ENCODE measurements at places on chromosomes 16 and 17.

DNA sequence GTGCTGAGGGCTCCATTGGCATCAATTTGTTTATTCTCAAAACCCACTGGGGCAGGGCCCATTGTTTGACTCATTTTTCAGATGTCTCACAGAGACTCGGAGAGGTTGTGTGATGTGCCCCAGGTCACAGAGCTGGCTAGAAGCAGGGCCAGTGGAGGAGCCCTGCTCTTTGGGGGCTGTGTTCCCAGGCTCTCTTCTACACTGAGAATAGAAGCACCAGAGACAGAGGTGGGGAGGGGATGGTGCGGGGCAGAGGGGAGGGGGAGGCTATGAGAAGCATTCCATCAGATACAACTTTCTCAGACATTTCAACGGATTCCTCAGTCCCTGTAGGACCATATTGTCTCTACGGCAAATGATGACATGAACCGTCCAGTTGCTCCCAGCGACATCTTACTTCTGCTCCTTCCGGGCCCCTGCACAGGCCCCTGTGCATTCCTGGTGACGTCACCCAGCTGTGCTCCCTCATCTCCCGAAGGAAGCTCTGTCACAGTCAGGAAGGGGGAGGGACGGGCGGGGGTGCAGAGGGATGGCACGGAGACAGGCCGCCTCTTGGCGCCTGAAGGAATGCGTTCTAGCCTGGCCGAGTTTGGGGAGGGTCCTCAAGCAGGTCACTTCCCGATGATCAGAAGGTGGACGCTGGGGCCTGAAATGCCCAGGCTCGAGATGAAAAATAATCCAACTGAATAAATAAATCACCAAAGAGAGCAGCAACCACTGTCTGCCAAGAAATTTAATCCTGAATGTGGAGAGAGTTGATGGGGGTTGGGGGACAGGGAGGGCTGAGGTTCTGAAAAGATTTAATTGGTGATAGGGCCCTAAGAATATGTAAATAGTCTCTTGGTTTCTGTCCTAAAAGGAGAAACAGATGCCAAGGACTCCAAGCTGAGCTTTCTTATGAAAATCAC, 114.1 kb downstream of the NOG start:
- DNase-seq, result no peak
- H3K4me1 ChIP-seq, result no peaks in the 10 kb centered on the region
- H3K27ac ChIP-seq, result no peak overlapping the region
- no peaks in the 10 kb centered on the region for H3K36me3 ChIP-seq

- H3K36me3 ChIP-seq, result peaks cover 92% of the 10 kb centered on the region
- DNase-seq, result no peak
- no peak overlapping the region for H3K4me3 ChIP-seq
- H3K27ac ChIP-seq, result no peak overlapping the region
- no peaks in the 10 kb centered on the region for H3K27me3 ChIP-seq
These were observed 11.6 kb downstream of the MYBBP1A start for GRCh38 chr17:4543557-4544026.

- H3K4me1 ChIP-seq, result no peaks in the 10 kb centered on the region
- H3K36me3 ChIP-seq, result no peaks in the 10 kb centered on the region
- no peak overlapping the region for H3K27ac ChIP-seq
- no peak overlapping the region for H3K4me3 ChIP-seq
- DNase-seq, result no peak
- no peaks in the 10 kb centered on the region for H3K27me3 ChIP-seq
These were observed 25.4 kb downstream of the CRHR1 start for GRCh38 chr17:45809499-45809898.

- no peaks in the 10 kb centered on the region for H3K4me1 ChIP-seq
- H3K36me3 ChIP-seq, result no peaks in the 10 kb centered on the region
- H3K27ac ChIP-seq, result no peak overlapping the region
- no peaks in the 10 kb centered on the region for H3K27me3 ChIP-seq
- no peak for DNase-seq
- no peak overlapping the region for H3K4me3 ChIP-seq
These were observed 28.3 kb upstream of the ZNF469 start for GRCh38 chr16:88354229-88355092.

DNA sequence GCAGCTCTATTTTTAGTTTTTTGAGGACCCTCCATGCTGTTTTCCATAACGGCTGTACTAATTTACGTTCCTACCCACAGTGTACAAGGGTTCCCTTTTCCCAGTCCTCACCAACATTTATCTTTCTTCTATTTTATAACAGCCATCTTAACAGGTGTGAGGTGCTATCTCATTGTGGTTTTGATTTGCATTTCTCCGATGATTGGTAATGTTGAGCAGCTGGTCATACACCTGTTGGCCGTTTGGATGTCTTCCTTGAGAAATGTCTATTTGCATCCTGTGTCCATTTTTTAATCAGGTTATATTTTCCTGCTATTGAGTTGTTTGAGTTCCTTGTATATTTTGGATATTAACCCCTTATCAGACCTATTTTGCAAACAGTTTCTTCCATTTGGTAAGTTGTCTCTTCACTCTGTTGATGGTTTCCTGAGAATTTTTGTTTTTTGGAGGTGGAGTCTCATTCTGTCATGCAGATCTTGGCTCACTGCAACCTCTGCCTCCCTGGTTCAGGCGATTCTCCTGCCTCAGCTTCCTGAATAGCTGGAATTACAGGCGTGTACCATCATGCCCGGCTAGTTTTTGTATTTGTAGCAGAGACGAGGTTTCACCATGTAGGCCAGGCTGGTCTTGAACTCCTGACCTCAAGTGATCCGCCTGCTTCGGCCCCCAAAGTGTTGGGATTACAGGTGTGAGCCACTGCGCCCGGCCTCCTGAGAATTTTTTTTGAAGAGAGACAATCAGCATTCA, 279.6 kb downstream of the SNX29 start:
- DNase-seq, result no peak
- no peak overlapping the region for H3K4me3 ChIP-seq
- no peaks in the 10 kb centered on the region for H3K27me3 ChIP-seq
- H3K36me3 ChIP-seq, result no peaks in the 10 kb centered on the region
- H3K4me1 ChIP-seq, result no peaks in the 10 kb centered on the region
- no peak overlapping the region for H3K27ac ChIP-seq

DNA sequence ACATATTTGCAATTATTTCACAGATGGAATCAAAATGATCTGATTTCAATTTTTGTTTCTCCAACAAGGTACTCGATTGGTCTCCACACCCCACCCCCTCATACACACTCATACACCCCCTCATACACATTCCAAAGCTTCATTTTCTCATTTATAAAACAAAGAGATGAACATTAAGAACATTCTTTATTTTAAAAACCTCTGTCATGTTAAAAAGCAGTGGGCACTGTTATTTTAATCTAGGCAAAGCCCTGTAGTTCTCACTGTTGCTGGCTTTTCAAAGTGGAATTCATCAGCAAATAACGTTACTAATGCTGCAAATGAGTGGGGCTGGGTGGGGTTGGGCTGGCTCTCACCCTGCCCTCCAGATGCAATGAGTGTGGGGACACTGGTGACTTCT, 289.6 kb upstream of the ASIC2 start:
- H3K36me3 ChIP-seq, result no peaks in the 10 kb centered on the region
- no peaks in the 10 kb centered on the region for H3K27me3 ChIP-seq
- H3K4me1 ChIP-seq, result no peaks in the 10 kb centered on the region
- no peak overlapping the region for H3K4me3 ChIP-seq
